ENCODE measurements at places on chromosomes 4 and X. TPM values are rescaled to one million over a fixed set of nuclear protein-coding genes. Genes with fewer than 3 reads are reported as not detected.

The ARR3 gene
- not detected for total RNA-seq

The GPRASP3 gene
- 33.4 TPM for total RNA-seq

The KLB gene
- total RNA-seq, result 0.27 TPM

The MTTP gene
- 2.4 TPM for total RNA-seq

The SSX2 gene
- total RNA-seq, result not detected

The LONRF3 gene
- 3.3 TPM for total RNA-seq

- DNase-seq, result no peak
These were observed 23.0 kb upstream of the MSANTD1 start for GRCh38 chr4:3225936-3226335.

- no peak for DNase-seq
These were observed 68.3 kb downstream of the PJA1 start for GRCh38 chrX:69096963-69097362.

DNA sequence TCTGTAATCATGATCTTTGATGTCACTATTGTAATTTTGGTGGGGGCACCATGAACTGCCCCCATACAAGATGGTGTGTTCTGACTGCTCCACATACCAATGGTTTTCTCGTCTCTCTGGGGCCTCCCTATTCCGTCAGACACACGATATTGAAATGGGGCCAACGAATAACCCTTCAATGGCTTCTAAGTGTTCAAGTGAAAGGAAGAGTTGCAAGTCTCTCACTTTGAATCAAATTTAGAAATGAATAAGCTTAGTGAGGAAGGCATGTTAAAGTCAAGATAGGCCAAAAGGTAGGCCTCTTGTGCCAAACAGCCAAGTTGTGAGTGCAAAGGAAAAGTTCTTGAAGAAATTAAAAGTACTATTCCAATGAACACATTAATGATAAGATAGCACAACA, 205.4 kb downstream of the SPRY1 start:
- no peak for DNase-seq

- peak; percentile 62 for DNase-seq
These were observed 3.7 kb upstream of the C4orf36 start for GRCh38 chr4:86895692-86896488.

GRCh38 chr4:74449571-74450297, 4.8 kb downstream of the AREG start:
- no peak for DNase-seq

GRCh38 chrX:87105131-87105530, 412.5 kb upstream of the KLHL4 start:
- no peak for DNase-seq

GRCh38 chr4:12118651-12119213, 690.0 kb upstream of the HS3ST1 start:
- DNase-seq, result no peak

- DNase-seq, result no peak
These were observed 6.6 kb downstream of the SMS start for GRCh38 chrX:21946925-21947641.

- DNase-seq, result no peak
These were observed 164.7 kb upstream of the SLIT2 start for GRCh38 chr4:20086799-20087521.

GRCh38 chr4:7697343-7697742, 242.3 kb downstream of the AFAP1 start:
- no peak for DNase-seq

- DNase-seq, result no peak
These were observed 34.1 kb downstream of the PRKG2 start for GRCh38 chr4:81180916-81181315.

DNA sequence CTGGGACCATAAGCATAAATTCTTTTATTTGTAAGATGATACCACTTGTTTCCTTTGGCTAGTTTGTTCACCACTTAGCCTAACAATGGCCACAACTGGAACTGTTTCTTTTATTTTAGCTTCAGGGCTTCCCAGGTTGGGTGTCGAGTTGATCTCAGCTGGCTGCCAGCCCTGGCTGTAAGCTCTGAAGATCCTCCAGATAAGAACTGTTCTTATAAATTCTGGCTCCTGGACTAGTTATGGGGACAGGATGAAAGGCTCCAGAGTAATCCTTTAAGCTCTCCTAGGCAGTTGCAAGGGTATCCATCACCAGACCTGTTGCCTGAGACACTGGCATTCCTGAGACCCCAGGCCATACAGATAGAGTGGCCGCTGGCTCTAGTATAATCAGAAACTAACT, 129.4 kb upstream of the ACSL4 start:
- no peak for DNase-seq

DNA sequence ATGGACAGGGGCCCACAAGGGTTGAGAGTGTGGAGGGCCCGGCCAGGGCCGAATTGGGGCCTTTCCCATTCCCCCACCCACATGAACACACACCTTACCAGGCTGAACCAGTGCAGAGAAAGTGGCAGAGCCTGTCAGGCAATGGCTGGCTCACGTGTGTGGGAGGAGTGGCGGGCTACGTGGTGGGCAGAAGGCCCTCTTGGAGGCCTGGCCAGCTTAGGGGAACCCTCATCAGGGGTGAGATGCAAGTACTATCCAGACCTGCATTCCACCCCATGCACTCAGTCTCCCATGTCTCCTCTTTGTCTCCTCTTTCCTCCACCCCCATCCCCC, 965 bp downstream of the TCEAL4 start:
- DNase-seq, result peak; percentile 4

DNA sequence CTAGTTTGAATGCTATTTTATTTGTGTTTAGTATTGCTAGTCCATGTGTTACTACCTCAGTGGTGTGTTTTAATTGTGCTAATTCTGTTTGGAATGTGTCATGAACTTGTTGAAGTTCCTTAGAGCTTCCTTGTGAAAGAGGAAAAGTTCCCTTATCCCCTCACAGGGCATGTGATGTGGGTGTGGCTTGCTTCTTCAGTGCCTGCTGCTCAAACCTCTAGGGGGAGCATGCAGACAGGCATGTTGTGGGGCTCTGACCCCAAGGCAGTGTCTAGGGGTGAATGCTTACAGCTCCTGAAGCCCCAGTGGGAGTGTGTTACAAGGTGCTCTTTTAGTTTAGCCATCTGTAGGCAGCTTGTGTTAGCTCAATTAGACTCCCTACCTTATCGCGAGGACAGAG, 86.5 kb downstream of the MAGED4 start:
- no peak for DNase-seq

DNA sequence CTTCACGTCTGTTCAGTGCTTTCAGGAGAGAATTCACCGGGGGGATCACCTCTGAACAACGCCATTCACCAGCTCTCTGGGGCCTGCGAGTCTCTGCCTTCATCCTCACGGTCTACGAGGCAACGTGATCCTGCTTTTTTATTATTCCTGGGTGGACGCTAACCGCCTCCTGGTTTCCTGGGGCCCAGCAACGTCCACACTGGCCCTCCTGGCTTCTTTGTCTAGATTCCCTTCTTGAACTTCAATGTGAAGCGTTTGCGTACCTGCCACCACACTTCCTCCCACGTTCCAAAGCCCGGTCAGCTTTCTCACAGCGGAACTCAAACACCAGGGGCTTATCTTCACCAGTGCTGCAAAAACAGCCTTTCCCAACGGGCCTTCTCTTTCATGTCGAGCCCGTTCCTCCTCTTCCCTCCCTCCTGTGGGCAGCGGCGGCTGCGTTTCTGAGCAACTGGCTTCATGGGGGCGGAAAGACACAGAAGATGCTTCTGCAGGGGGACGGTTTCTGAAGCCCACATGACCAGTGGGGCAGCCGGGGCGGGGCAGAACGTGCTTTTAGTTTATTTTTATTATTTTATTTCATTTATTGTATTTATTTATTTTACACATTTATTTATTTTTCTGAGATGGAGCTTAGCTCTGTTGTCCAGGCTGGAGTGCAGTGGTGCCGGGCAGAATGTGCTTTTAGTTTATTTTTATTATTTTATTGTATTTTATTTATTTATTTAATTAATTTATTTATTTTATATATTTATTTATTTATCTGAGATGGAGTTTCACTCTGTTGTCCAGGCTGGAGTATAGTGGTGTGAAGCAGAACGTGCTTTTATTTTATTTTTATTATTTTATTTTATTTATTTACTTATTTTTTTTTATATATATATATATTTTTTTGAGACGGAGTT, 64.6 kb downstream of the CRLF2 start:
- no peak for DNase-seq

GRCh38 chrX:130834149-130834548, 68.9 kb downstream of the ENOX2 start:
- no peak for DNase-seq

- DNase-seq, result no peak
These were observed 32.7 kb downstream of the TMEM47 start for GRCh38 chrX:34624416-34624815.

GRCh38 chrX:138929926-138930582, 218.5 kb upstream of the FGF13 start:
- DNase-seq, result no peak

- no peak for DNase-seq
These were observed 49.3 kb downstream of the WDR19 start for GRCh38 chr4:39231660-39232059.

DNA sequence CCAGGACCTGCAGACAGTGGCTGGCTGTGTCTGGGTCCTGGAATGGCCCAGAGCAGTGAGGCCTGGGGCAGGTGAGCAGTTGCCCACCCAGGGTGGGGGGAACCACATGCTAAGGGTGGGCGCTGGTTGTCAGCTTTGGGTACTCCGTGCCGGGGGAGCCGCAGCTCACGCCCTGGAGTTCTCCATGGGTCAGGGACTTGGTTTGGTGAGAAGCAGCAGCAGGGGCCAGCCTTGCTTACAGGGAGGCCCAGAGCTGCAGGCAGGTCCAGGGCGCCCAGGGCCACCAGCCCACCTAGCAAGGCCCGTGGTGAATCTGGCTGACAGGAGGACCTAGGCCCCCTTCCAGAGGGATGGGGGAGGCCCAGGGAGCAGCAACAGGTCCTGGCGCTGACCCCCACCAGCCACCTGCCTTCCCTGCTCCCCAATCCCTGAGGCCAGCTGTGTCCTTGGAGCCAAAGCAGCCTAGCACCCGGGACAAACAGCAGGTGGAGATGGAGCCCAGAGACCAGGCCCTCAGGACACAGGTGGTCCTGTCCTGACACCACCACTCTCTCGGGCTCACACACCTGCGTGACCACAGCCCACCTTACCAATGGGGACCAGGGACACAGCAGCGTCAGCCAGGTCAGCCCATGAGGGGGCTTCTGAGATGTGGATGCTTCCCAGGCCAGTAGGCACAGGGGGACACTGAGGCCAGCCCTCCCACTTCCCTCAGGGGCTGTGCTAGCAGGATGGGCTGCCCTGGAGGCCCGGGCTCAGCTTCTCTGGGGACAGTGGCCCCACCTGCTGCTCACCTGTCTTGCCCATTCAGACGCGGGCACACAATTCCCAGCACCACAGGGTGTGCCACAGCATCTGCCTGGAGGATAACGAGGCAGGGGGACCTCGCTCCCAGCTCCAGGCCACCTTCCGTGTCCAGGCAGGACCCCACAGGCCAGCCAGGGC, 3.5 kb downstream of the MXD4 start:
- no peak for DNase-seq

DNA sequence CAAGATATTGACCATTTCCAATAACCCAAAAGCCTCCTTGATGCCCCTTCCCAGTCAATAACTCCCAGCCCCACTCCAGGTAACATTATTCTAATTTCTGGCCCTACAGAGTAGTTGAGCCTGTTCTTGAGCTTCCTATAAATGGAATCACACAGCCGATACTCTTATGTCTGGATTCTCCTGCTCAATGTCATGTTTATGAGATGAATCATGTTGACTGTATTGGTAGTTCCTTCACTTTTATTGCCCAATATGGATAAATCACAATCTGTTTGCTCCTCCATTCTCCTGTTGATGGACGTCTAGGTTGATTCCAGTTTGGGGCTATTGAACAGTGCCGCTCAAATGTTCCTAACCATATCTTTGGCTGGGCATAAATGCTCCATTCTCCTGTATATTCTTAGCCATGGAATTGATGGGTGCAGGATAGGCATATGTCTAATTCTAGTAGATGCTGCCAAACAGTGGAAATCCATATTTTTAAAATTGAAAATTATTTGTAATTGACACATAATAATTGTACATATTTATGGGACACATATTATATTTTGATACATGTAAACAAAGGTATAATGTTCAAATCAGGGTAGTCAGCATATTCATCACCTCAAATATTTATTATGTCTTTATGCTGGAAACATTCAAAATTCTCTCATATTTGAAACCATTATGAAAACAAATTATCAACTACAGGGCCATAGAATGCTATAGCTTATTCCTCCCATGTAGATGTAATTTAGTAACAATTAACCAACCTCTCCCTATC, 40.5 kb upstream of the SLC2A9 start:
- DNase-seq, result no peak

GRCh38 chr4:186669735-186670134, 53.9 kb downstream of the FAT1 start:
- no peak for DNase-seq

- no peak for DNase-seq
These were observed 99.8 kb downstream of the PJA1 start for GRCh38 chrX:69065451-69065850.

DNA sequence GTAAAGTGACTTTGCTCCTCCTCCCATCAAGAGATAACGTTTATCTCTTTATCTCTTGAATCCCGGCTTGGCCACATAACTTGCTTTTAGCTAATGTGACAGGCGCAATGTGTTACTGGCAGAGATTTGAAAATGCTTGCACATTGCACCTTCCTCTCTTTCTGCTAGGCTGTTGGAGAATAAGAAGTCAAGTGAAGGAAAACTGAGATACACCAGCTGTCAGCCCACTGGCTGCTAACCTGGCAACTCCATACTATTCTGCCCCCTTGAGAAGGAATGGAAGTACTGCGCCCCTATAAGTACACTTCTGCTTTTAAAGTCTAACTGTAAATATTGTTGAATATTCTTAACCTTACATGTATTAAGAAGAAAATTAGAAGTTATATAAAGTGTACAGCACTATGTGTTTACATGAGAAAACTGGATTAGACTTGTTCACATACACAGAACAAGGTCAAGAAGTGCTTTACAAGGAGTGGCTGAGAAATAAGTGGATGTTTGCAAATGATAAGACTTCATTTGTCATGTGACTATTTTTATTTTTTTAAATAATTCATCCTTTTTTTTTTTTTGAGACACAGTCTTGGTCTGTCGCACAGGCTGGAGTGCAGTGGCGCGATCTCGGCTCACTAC, 424.5 kb upstream of the CTSO start:
- DNase-seq, result no peak

DNA sequence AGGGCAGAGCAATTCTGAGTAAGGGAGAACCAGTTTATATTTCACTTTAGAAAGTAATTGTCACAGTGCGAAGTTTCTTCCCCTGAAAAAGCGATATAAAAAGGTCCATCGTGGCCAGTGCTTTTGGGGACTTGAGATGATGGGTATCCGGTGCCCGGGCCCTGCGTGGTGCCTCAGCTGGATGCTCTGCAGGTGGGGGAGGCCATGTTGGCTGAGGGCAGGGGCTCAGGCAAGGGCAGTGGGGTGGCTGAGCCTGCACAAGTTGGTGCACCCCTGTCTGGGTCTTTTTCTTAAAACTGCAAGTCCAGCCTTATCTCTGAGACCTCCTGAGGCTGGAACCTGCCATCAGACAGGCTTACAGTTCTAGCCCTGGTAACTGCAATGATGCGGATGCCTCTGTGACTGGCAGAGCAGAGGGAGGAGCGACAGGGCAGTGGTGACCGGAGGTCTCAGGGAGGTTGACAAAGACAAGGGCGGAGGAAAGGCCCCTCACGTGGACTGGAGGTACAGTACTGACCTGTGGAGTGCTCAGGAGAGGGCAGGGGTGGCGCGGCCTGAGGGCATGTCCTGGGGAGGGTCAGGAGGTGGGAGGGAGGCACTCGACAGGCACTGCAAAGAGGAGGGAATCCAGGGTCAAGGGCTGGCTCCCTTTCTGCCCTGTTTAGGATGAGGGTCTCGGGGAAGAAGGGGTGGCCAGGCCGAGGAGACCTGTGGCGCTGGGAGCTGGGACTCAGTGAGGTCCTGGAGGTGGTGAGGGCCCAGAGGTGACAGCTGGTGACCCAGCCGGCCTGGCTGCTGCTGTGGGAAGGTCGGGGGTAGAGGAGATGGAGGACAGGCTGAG, 1.8 kb downstream of the RGS12 start:
- DNase-seq, result no peak

Data from cerebellum (tissue), 4 donors.